ENCODE measurements at places on chromosomes 13 and 19.

DNA sequence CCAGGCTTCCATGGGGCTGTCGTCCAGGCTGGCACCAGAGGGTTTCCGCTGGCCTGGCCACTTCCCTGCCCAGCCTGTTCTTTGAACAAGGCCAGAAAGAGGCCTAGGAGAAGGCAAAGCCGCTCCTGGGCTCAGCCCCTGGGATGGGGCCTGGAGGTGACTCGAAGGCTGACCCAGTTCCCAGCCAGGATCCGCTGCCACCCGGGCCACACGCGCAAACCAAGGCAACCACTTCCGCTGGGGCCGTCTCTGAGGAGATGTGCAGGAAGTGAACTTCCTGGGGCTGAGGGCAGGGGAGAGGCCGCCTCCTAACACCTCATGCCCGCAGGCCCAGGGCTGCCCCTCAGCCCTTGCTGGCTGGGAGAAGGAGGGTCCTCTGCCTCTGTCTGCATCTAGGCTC is 15.2 kb downstream of the PLEKHF1 start:
- DNase-seq: peak; percentile 66

- DNase-seq: no peak
These were observed 14.5 kb downstream of the LMTK3 start for GRCh38 chr19:48496959-48497727.

GRCh38 chr13:75812751-75813181 is 176.6 kb downstream of the LMO7 start:
- DNase-seq: no peak

GRCh38 chr13:72774019-72774418 is 7.7 kb downstream of the DIS3 start:
- DNase-seq: no peak

GRCh38 chr13:95677564-95678266 is 776 bp downstream of the DNAJC3 start:
- DNase-seq: no peak

DNA sequence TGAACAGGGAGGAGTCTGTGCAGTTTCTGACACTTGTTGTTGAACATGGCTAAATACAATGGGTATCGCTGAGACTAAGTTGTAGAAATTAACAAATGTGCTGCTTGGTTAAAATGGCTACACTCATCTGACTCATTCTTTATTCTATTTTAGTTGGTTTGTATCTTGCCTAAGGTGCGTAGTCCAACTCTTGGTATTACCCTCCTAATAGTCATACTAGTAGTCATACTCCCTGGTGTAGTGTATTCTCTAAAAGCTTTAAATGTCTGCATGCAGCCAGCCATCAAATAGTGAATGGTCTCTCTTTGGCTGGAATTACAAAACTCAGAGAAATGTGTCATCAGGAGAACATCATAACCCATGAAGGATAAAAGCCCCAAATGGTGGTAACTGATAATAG is 16.1 kb downstream of the CEACAM6 start:
- no peak for DNase-seq

Data from T follicular helper cell (primary cell).